ENCODE measurements at places on chromosomes 5 and 9.

DNA sequence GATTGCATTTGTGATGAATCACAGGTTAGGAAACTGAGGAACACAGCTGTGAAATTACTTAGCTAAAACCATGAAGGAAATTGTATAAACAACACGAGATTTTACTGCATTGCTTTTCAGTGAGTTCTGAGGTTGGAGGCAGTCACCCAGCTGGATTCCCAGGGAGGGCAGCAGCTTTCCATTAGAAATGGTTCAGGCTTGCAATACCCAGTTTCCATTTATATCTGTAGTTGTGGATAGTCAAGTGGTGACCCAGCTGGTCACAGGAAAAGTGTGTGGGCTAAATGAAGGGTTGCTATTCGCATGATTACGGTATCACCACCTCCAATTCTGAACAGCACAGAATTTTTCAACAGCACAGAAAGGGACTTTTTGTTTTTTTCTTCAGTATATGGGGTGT, 34.3 kb upstream of the SPATA31D4 start:
- no peak for DNase-seq

GRCh38 chr5:65198456-65199120, 283.1 kb downstream of the ADAMTS6 start:
- peak; percentile 92 for DNase-seq

GRCh38 chr5:178365501-178366440, 133.2 kb upstream of the PHYKPL start:
- DNase-seq, result no peak

DNA sequence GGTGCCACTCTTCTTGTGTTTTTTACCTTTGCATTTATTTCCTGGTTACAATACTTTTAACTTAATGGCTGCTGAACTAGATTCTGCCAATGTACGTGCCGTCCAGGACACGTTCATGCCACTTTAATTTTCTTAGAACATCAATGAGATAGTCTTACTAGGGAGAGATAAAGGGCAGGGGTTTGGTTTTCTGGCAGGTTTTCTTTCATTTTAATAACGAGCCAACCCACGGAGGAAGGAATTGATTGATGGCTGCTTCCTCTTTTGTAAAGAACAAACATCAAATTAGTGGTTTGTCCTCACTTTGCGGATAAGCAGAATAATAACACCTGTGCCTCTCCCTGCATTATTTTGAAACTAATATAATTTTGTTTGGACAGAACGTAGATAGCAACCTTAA, 135.7 kb downstream of the DOCK8 start:
- DNase-seq, result no peak

GRCh38 chr9:89008744-89009545, 17.7 kb downstream of the S1PR3 start:
- DNase-seq, result no peak

- DNase-seq, result no peak
Measured at GRCh38 chr9:121551985-121552753, 52.5 kb upstream of the GGTA1 start.

GRCh38 chr9:69900406-69900805, 79.8 kb downstream of the CFAP95 start:
- no peak for DNase-seq

GRCh38 chr5:123885081-123885480, 373.1 kb downstream of the CSNK1G3 start:
- no peak for DNase-seq

- no peak for DNase-seq
Measured at GRCh38 chr5:151157426-151158286, at the start of gene ANXA6. ANXA6 (minus strand) TSS chr5:151157779; CDS start chr5:151147901, 9,878 bp downstream.

DNA sequence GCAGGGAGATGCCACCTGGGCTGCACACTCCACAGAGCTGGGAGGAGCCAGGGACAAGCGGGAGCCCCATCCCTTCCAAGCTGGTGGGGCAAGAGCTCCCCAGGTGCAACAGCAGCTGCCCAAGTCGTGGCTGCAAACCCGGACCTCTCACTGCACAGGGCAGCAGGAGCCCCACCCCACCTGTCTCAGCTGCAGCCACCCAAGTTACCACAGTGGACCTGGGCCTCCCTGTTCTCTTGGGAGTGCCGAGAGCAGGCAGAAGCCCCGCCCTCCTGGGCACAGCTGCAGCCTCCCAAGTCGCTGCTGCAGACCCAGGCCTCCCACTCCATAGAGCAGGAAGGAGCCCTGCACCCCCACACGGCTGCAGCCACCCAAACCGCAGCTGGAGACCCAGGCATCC, 374.1 kb upstream of the ACO1 start:
- DNase-seq, result no peak

- no peak for DNase-seq
Measured at GRCh38 chr5:128174951-128175350, 91.4 kb downstream of the SLC12A2 start.

DNA sequence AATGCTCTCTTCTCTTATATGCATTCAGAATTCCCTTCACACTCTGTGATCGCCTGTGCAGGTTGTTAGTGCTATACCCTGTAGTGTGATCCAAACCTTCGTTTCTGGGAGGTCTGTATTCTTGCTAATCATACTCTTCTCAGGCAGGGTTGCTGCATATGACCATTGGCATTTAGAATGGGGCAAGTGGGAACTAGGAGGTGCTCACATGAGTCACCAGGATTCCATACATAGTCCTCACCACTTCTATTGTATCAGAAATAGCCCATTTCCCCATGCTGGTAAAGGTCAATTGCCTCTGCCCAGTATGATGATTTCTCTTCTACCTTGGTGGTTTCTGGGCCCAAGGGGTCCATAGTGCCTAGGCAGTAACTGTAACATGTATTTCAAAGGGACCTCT, 443.5 kb upstream of the CDH6 start:
- DNase-seq, result no peak

DNA sequence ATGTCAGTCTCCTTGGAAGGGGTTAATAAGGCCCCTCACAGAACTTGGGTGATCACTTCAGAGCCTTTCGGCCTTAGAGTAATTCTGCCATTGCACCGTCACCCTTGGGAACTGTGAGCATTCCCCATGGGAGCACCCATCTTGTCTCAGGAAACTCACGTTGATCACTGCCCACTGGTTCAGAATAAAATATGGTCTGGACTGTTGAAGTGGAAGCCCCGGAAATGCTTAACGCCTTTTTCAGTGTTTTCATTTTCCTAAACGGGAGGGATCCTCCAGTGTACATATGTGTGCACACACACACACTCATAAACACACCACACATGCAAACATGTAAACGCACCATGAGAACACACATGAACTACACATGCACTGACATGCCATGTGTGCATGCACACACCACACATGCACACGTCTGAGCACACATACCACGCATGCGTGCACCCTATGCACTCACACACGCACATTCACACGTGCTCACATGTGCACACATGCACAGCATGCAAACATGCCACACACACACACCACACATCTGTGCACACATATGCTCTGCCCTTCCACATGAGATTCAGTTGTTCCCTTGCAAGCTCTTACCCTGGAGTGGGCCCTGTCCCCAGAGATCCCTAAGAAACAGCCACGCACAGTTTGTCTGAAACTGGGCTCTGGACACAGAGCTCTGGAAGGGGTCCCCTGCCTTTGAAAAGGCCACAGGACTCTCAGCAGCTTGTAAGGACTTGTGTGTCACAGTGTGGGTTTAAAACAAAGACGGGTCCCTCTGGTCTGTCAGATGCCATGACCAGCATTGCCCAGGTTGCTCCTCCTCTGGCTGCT, 17.0 kb downstream of the MRPL36 start:
- DNase-seq, result no peak

DNA sequence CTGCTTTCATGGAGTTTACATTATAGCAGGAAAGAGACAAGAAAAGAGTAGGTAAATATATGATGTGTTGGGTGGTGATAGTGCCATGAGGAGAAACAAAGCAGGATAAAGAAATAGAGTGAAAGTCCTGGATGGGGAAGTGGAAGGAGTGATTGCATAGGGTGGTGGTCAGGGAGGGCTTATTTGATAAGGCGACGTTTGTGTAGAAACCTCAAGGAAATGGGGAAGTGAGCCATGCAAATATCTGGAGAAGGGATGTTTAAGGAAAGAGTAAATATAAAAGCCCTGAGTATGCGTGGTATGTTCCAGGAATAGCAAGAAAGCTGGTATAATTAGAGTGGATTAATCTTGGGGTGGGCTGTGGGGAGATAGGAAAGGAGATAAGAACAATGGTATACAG, 134.7 kb upstream of the SV2C start:
- DNase-seq, result no peak

- DNase-seq, result peak; percentile 34
Measured at GRCh38 chr9:114953959-114954358, 23.6 kb upstream of the TNFSF8 start.

DNA sequence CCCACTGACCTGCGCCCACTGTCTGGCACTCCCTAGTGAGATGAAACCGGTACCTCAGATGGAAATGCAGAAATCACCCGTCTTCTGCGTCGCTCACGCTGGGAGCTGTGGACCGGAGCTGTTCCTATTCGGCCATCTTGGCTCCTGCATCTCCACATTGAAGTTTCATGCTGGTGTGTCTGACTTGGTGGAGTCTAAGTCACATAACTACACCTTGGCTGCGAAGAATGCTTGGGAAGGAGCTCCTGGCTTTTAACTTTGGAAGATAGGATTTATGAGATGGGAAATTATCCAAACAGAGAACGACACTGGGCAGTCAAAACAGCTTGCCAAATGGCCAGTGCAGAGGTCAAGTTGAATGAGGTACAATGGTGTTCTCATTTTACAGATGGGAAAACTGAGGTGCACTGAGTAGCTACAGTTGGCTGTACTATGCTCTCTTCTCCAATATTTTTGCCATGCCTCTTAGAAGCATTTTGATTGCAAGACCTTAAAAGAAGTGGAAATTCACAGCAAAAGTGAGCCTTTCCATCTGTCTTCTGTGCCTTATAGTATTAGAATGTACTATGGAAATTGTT, 36.7 kb downstream of the CCDC192 start:
- DNase-seq, result no peak

GRCh38 chr9:134063088-134063570, 4.7 kb downstream of the BRD3 start:
- no peak for DNase-seq

DNA sequence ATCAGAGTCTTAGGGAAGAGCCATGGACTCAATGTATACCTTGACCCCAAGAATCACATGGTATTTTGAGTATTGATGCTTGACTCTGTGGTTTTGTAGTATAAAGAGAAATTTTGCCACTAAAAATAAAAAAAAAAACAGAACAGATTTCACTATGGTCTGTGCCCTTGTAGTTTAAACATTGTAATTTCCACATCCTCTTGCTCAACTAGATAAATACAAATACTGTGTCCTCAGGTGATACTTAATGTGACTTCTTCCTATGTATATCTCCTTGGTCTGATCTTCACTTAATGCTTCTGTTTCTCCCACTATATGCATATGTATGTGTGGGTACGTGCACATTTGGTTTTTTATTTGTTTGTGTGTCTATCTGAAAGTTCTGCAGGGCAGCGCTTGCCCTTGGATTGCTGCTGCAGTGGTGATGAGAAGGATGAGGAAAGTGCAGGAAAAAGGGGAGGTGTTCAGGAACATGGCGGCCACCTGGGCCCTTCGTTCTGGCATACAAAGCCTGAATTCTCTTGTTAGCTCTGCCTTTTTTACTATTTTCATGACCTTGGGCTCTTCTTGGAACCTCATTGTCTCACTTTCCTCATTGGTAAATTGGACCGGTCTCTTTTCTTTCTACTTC, 222.2 kb downstream of the MAST4 start:
- no peak for DNase-seq

DNA sequence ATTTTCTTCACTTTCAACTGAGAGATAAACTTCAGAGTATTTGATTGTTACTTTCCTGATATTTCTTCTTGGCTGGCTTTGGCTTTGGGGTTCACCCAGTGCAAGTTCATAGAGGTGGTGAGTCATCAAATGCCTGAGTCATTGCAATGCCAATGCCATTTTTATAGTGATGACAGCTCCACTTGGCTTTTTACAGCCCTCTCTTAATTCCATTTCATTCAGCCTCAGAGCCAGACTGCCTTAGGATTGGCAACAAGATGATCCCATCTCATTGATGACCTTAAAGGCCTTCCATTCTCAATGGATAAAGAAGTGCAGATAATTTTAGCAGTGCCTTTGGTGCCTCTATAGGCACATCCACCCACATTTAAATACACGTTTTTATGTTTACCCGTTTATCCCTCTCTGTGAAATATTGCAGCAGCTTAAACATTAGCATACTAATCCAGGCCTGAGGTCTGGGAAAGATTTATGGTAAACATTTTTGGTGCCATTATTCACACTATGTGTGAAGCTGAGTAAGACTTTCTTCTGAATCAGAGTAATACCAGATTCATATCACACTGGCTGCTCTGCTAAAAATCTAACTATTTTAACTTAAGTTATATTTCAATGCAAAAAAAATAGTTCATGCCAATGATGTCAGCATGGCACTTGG, 88.9 kb upstream of the TYRP1 start:
- DNase-seq, result peak; percentile 53

DNA sequence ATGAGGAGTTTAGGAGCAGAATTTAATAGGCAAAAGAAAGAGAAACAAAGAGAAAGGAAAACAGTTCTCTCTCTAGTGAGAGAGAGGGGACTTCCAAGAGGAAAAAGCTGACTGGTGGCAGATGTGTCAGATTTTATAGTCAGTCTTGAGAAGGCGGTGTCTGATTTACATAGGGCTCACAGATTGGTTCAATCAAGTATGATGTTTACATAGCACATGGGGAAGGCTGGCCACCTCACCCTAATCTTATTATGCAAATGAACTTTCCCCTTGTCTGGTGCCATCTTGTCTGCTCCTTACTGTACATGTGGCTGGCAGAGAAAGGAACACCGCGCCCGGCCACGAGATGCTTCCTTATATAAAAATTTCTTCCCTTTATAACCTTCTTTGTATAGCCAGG, 24.7 kb downstream of the UNC13B start:
- no peak for DNase-seq

GRCh38 chr5:142610176-142611001, 75.5 kb downstream of the FGF1 start:
- no peak for DNase-seq

DNA sequence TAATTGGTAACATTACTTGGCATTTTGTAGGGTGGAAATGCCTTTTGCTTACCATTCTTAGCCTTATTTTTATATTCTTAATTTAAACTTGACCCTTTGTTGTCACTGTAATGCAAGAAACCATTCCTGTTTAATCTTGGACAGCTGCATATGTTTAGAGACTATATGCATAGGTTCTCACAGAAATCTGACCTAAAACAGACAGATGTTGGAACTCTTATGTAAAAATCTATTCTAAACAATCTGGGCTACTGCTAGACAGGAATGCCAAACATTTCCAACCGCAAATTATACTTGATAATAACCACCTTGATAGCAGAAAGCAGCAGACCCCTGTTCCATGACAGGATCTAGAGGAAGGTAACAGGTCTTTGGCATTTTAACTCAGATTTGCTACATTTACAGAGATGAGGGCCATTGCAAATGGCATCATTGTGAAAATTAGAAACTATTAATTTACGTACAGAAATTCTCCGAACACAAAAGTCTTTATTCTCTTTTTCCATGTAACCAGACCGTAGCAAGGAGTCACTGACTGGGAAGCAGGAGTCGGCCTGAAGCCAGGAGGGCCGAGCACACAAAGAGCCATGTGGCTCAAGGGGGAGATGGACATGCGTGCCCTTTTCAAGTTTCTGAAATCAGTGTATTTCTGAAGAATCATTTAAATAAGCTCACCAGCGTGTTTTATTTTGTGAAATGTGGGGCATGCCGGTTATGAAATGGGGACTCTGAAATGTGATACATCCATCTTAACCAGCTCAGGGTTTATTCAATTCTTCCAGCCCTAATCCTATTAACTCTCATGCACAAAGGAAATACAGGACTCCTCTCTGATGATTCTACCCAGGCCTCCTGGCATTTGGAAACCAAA, 139.3 kb downstream of the AOPEP start:
- no peak for DNase-seq

GRCh38 chr9:31700252-31701045, 684.0 kb upstream of the ACO1 start:
- DNase-seq, result peak; percentile 88

All from epithelial cell of prostate (primary cell).